ENCODE measurements at places on chromosomes 1 and 21. TPM values are rescaled to one million over a fixed set of nuclear protein-coding genes. Genes with fewer than 3 reads are reported as not detected.

- no peak for DNase-seq
Measured at GRCh38 chr1:117009132-117009531, 7.6 kb downstream of the CD101 start.

DNA sequence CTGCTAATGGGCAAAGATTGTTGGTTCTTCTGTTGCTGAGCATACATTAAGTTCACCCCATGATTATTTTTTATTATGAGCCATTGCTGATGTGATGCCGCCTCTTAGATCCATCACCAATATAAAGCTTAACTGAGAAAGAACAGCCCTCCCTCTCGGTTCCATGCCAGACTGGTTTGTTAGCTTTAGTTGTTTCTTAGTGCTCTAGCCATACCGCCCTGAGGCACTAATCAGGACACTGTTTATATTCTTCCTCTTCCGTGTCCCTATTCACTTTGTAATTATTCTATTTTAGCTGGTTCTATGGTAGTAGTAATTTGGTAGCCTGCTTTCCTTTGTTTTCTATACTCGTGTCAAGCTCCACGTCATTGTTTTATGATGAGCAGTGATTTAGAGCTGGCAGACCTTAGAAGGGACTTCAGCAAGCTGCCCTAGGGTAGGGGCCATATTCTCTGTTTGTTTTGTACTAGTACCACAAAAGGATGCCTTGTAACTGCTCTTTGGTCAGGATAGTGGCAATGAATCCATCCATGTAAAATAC, 27.3 kb upstream of the PDPN start:
- DNase-seq = no peak

- no peak for DNase-seq
Measured at GRCh38 chr21:35142036-35142815, 93.1 kb upstream of the RUNX1 start.

Gene TTC39A
- total RNA-seq = not detected

Data from SJSA1 (cell line).